Kidney (tissue), 22 donors: ENCODE measurements at places on chromosomes 5 and 9.

GRCh38 chr5:136242136-136242535 is 49.2 kb upstream of the SMIM32 start:
- no peaks in the 10 kb centered on the region for H3K4me1 ChIP-seq
- H3K27me3 ChIP-seq: no peaks in the 10 kb centered on the region
- no peaks in the 10 kb centered on the region for H3K36me3 ChIP-seq
- DNase-seq: no peak
- no peak overlapping the region for H3K4me3 ChIP-seq
- H3K27ac ChIP-seq: no peak overlapping the region

GRCh38 chr5:37619353-37619752 is 220.5 kb downstream of the GDNF start:
- no peaks in the 10 kb centered on the region for H3K36me3 ChIP-seq
- H3K4me3 ChIP-seq: no peak overlapping the region
- H3K27ac ChIP-seq: no peak overlapping the region
- peak; percentile 3 for DNase-seq
- H3K27me3 ChIP-seq: no peaks in the 10 kb centered on the region
- H3K4me1 ChIP-seq: no peaks in the 10 kb centered on the region

GRCh38 chr9:121286973-121287741 is 19.2 kb downstream of the GSN start:
- H3K27ac ChIP-seq: peak overlapping the region; percentile 86
- no peaks in the 10 kb centered on the region for H3K27me3 ChIP-seq
- DNase-seq: peak; percentile 89
- no peaks in the 10 kb centered on the region for H3K36me3 ChIP-seq
- no peak overlapping the region for H3K4me3 ChIP-seq

DNA sequence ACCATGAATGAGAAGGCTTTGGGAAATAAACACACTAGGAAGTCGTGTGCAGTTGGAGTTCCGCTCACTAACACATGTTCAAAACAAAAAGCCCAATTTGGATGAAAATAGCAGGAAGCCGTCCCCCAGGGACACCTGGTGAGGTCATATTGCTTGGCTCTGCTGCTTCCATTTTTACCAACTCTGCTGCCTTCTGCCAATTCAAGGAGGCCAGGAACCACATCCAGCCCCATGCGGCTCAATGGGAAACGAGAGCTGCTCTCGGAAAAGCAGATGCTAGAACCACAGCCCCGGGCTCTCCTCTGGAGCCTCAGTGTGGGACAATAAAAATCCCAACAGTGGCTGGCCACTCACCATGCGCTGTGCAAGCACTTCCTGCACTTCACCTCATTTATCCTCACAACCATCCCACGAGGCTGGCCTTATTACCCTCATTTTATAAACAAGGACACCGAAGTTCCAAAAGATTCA is 13.4 kb downstream of the ADAM19 start:
- no peaks in the 10 kb centered on the region for H3K27me3 ChIP-seq
- no peaks in the 10 kb centered on the region for H3K4me1 ChIP-seq
- no peaks in the 10 kb centered on the region for H3K36me3 ChIP-seq

DNA sequence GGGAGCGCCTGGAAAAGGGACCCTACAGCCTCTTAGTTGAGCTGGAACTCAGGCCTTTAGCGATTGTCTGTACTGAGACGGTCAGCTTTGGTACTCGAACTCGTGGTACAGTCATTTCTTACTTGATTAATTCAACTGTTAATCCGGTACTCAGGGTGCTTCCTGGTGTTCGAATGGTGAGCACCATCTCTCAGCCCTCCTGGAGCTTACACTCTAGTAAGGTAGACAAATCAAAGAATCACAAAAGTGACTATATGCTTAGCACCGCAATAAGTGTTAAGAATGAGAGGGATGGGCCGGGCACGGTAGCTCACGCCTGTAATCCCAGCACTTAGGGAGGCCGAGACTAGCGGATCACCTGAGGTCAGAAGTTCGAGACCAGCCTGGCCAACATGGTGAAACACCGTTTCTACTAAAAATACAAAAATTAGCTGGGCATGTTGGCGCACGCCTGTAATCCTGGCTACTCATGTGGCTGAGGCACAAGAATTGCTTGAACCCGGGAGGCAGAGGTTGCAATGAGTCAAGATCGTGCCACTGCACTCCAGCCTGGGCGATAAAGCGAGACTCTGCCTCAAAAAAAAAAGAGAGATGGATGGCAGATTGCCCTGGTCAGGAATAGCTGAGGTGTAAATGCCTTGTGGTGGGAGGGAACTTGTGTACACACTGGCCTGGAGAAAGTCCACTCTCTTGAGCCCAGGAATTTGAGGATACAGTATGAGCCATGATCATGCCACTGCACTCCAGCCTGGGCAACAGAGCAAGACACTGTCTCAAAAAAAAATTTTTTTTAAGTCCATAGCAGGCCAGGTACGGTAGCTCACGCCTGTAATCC is 981 bp downstream of the TCOF1 start:
- H3K4me1 ChIP-seq: no peaks in the 10 kb centered on the region
- H3K27ac ChIP-seq: no peak overlapping the region
- peaks cover 23% of the 10 kb centered on the region for H3K36me3 ChIP-seq
- no peaks in the 10 kb centered on the region for H3K27me3 ChIP-seq
- peak overlapping the region; percentile 74 for H3K4me3 ChIP-seq

GRCh38 chr9:129637102-129637501 is 4.8 kb downstream of the ASB6 start:
- no peaks in the 10 kb centered on the region for H3K27me3 ChIP-seq
- no peak overlapping the region for H3K4me3 ChIP-seq

DNA sequence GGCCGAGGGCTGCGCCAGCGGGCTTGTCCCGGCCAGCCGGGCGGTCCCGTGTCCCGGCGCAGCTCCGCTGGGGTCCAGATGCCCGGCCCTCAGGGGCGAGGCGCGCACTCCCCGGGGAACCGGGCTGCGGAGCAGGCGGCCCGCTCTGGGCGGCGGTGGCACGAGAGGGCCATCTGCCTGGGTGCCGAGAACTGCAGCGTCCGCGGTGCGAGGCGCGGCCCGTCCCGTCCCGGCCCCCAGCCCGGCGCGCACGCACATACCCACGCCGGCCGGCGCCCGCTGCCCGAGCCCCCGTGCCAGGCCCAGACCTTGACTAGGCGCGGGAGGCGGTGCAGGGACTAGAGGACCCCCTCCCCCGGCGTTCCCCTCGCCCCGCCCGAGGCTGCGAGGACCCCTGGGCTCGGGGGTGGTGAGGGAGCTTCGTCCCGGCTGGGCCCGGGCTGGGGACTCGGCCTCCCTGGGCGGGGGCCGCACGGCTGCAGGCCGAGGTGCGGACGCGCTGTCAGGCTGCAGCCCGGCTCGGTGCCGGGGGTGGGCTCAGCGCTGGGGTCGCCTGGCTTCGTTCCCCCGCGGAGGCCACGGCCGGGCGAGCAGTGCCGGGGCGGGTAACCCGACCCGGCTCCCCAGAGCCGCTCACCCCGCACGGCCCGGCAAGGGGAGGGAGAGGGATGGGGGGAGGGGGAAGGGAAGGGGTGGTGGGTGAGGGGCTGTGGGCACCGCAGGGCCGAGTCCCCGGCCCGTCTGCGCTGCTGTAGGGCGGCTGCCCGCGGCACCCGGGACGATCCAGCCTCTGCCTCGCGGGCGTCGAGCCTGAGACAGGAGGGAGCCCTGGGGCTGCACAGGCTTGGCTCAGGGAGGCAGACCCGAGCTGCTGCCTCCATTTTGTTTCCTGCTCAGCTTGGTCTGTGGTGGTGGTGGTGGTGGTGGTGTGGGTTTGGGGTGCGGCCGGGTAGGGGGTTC is 1.2 kb upstream of the NSD1 start:
- peak; percentile 88 for DNase-seq
- H3K36me3 ChIP-seq: peaks cover 4% of the 10 kb centered on the region
- H3K27me3 ChIP-seq: no peaks in the 10 kb centered on the region
- H3K4me3 ChIP-seq: no peak overlapping the region

- peaks cover 5% of the 10 kb centered on the region for H3K36me3 ChIP-seq
- no peaks in the 10 kb centered on the region for H3K27me3 ChIP-seq
These were observed 21.3 kb downstream of the TRMO start for GRCh38 chr9:97900738-97901565.

DNA sequence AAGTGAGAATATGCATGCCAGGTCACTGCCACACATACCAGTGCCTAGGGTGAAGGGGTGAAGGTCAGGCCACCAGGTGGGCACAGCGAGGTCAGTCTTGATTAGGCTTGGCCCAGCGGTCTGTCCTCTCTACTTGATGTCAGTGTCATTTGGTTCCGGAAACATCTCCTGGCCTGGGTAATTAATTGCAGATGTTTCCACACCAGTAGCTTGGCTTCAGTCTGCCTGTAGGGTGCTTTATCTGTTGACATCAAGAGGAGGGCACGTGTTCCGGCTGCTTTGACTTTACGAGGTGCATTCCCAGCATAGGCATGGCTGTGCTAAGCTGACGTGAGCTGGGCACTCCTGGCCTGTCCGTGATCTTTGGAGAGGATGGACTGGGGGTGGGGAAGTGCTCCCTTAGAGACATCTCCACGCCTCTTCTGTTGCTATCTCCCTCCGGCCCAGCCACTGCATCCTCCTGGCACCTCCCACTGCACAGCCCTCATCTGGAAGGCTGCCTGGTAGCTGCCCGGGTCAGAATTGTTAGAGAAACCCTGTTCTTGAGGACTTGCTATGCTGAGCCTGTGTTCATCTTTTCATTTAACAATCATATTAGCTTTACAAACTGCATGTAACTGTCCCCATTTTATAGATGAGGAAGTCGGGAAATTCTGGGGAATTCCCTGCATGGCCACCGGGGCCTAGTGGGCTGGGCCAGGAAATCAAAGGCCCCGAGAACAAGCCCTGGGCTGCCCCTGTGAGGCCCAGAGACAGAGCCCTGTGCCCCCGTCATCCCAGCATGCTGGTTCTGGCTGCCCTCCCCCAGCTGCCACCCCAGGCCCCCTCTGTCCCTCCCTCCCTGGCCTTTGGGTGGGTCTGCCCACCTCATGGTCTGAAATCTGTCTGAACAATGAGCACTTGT is 29.1 kb downstream of the JADE2 start:
- H3K27ac ChIP-seq: peak overlapping the region; percentile 25
- H3K36me3 ChIP-seq: peaks cover 33% of the 10 kb centered on the region
- H3K27me3 ChIP-seq: no peaks in the 10 kb centered on the region
- peak; percentile 72 for DNase-seq

DNA sequence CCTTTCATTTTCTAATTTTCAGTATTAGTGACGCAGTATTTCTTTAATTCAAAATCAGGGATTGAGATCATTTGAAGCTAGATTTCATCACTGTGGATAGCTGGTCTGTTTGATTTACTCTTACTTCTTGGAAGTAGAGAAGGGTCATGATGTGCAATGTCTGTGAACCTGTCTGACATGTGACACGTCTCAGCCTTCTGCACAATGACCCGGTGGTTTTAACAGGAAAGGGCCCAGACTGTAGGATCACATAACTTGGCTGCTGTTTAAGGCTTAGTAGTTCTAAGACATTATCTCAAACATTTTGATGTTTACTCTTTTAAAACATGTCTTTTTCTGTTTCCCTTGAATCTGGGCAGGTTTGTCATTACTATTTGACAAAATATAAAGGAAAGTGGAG is 823.3 kb upstream of the NUDT12 start:
- H3K36me3 ChIP-seq: no peaks in the 10 kb centered on the region
- no peaks in the 10 kb centered on the region for H3K27me3 ChIP-seq
- DNase-seq: peak; percentile 42
- H3K4me1 ChIP-seq: no peaks in the 10 kb centered on the region
- no peak overlapping the region for H3K4me3 ChIP-seq

GRCh38 chr9:73155377-73155776 is 3.7 kb downstream of the ANXA1 start:
- peaks cover 3% of the 10 kb centered on the region for H3K4me1 ChIP-seq
- H3K4me3 ChIP-seq: no peak overlapping the region
- H3K27ac ChIP-seq: no peak overlapping the region
- H3K36me3 ChIP-seq: no peaks in the 10 kb centered on the region
- no peaks in the 10 kb centered on the region for H3K27me3 ChIP-seq

DNA sequence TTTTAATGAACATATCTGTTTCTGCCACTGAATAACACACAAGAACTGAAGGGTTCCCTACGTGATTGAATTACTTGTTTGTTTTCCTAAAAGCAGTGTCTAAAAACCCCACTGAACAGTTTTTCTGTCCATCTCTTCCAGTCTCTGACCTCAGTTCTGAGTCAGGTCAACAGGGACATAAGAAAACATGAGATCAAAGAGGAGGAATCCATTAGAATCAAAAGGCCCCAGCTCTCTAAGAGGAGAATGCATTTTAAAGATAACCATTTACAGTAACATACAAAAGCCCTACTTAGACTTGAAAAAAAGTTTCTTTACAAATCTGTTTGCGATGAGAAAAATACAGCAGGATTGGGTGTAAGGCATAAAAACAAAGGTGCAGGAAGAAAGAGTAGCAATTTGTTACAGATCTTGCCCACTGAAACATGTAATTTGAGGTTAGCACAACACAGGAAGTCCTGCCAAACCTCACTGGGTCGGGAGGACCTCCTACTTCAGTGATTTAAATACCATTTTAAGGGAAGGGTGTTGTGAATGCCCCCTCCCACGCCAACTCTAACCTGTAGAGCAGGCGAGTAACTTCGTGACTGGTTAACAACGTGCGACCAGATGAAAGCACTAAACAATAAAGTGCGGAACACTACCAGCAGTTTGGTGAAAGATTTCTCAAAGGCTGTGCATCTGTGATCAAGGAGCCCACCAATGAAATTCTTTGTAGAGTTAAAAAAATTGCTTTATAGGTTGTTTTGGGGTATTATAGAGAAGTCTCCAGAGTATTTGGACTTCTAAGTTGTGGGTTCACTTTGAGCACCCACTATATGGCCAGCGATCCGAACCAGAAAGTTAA is 1.3 kb downstream of the QSOX2 start:
- no peaks in the 10 kb centered on the region for H3K27me3 ChIP-seq
- peak overlapping the region; percentile 83 for H3K4me3 ChIP-seq

GRCh38 chr5:37247036-37247435 is 2.1 kb downstream of the CPLANE1 start:
- peaks cover 4% of the 10 kb centered on the region for H3K4me1 ChIP-seq
- no peak overlapping the region for H3K27ac ChIP-seq
- no peaks in the 10 kb centered on the region for H3K27me3 ChIP-seq
- H3K4me3 ChIP-seq: no peak overlapping the region

- H3K36me3 ChIP-seq: no peaks in the 10 kb centered on the region
- H3K4me1 ChIP-seq: no peaks in the 10 kb centered on the region
- H3K27ac ChIP-seq: no peak overlapping the region
- no peaks in the 10 kb centered on the region for H3K27me3 ChIP-seq
- H3K4me3 ChIP-seq: no peak overlapping the region
These were observed 172.5 kb downstream of the FSTL4 start for GRCh38 chr5:133439859-133440258.

DNA sequence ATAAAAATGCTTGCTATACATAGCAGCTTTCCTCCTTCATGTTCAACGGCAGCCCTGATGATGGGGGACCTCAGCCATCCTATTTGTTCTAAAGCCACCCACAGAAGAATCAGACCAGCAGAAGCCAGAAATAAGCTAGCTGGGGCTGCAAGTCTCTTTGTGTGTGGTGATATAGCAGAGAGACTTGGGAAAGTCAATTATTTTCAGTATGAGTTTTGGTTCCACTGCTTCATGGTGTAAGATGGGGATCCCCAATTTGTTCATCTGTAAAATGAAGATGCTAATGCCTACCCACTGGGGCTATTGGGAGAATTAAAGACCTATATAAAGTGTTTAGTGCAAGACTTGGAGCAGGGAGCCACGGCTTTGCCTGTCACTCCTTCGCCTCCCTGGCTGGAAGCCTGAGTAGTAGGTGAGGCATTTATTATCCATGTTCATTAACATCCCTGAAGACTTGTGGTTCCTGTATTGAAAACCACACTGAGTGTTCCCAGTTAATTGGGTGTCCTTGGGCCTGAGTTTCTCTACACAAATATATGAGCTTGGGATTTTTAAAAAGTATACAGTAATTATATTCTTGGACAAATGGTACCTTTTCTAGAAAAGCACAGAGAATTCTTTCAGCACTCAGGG is 210.1 kb upstream of the SLC24A2 start:
- DNase-seq: no peak
- no peaks in the 10 kb centered on the region for H3K27me3 ChIP-seq
- no peaks in the 10 kb centered on the region for H3K36me3 ChIP-seq
- no peaks in the 10 kb centered on the region for H3K4me1 ChIP-seq
